ENCODE measurements at places on chromosomes 16 and 17.

GRCh38 chr17:48176471-48176855 is 68.9 kb downstream of the SNX11 start:
- DNase-seq = no peak

DNA sequence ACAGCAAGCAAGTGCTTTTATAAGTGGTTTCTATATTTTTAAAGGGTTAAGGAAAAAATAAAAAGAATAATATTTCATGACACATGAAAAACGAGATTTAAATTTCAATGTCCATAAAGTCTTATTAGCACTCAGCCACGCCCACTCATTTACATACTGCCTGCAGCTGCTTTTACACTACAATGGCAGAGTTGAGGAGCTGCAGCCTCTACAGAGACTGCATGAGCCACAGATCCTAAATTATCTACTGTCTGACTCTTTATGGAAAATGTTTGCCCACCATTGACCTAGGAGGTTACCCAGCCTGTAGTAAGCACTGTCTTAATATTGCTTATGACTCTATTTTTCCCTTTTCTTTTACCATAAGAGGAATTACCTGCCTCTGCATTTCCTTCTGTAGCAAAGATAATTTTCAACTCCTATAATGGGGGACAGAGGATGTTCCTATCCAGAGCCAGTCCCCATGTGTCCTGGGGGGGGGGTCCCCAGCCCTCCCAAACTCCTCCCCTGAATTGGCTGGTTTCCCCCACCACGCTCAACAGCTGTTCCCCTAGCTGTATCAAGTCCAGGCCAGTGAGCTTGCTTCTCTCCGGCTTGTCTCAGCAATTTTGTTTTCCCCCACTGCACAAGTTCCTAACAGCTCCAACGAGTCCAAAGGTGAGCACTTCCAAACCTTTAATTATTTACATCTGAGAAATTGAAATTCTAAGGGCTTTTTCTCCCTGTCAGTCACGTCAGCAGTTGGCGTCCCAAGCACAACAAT is 139.4 kb upstream of the ERCC4 start:
- no peak for DNase-seq

- no peak for DNase-seq
These were observed 47.8 kb upstream of the FOXF1 start for GRCh38 chr16:86462334-86463084.

GRCh38 chr16:65771707-65772106 is 594.8 kb upstream of the CDH5 start:
- no peak for DNase-seq

- no peak for DNase-seq
These were observed 109.0 kb downstream of the RAP1GAP2 start for GRCh38 chr17:2905269-2905668.

GRCh38 chr16:57529391-57530103 is 6.8 kb downstream of the CCDC102A start:
- DNase-seq = no peak

- DNase-seq = no peak
These were observed 300.9 kb downstream of the FOXL1 start for GRCh38 chr16:86879268-86879667.

DNA sequence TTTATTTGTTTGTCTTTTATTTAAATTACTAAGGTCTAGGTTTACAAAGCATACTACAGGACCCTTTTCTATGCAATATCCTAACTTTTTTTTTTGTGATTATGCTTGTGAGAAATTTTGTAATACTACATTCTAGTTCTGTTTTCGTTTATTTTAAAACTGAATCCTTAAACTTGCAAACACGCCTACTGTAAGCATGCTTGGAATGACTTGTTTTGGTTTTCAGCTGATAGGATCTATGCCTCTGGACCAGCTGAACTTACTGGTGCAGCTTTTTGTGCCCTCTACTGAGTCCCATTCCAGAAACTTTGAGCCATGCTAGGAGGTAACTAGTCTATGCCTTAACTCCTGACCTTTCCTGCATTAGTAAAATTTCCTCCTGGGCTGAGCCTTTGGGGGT is 6.0 kb downstream of the PDP2 start:
- DNase-seq = no peak

DNA sequence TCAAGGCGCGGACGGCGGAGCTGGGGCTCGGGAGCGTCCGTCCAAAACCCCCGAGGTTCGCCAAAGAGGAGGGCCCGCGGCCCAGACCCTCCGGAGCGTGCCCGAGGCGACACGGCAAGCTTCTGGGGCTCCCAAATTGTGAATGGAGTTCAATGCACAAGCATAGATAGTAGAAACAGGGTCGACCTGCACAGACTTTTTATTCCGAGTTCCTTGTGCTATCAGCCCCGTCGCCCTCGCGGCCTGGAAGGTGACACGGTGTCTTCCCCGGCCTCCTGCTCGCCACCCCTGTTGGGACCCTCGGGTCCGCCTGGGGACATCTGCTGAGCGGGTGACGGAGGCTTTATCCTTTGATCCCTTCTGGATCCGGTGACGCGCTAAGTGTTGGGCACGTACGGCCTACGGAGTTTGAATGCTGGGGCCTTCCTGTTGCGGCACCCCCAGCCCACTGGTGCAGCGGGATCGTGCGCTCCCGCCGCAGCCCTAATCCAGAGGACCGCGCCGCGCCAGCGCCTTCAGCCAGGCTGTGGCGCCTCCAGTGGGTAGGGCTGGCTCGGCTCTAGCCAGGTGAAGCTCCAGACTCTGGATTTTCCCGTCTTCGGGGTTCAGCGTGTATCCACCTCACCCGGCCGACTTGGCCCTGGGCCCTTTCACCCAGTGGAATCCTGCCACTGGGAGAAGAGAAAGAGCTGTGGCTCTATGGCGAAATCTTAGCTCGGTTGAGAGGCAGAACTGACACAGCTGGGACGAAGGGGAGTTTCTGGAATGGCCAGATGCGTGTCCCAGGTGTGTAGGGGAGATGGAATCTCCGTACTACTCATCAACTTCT is 17.0 kb upstream of the NTN1 start:
- DNase-seq = no peak

- DNase-seq = no peak
These were observed 6.7 kb downstream of the ITGA3 start for GRCh38 chr17:50062293-50063243.

DNA sequence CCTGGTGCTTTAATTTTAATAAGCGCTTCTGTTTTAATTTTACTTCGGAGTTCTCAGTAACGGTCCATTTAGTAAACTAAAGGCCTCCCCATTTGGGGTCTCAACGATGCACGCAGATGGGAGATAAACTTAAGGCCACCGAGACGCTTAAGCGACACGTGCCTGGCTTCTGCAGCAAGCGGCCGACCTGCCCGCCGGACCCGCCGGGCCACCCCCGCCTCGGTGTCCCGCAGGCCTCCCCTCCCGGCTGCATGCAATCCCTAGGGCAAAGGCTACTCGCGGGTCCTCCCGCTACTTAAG is 592 bp downstream of the GCSH start:
- no peak for DNase-seq

- no peak for DNase-seq
These were observed 29.3 kb downstream of the HIC1 start for GRCh38 chr17:2084036-2084765.

DNA sequence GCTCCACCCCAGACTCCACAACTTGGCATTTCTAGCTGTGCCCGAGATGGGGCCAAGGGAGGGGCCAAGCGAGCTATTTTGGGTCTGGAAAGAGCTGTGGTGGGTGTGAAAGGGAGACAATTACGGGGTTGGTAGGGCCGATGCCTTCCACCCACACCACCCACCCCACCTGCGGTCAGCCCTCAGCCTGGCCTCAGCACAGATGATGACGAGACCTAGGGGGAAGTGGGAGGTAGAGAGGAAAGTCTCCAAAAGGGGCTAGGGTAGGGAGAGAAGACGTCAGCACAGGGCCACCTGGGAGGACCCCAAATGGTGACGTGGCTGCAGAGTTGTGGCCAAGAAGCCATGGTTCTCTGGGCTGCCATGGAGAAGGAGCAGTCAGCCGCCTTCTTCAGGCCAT is 83.1 kb downstream of the SDK2 start:
- DNase-seq = no peak

- no peak for DNase-seq
These were observed 19.8 kb downstream of the CARD14 start for GRCh38 chr17:80189611-80190010.

GRCh38 chr17:20967776-20968175 is 75.0 kb downstream of the USP22 start:
- DNase-seq = no peak

DNA sequence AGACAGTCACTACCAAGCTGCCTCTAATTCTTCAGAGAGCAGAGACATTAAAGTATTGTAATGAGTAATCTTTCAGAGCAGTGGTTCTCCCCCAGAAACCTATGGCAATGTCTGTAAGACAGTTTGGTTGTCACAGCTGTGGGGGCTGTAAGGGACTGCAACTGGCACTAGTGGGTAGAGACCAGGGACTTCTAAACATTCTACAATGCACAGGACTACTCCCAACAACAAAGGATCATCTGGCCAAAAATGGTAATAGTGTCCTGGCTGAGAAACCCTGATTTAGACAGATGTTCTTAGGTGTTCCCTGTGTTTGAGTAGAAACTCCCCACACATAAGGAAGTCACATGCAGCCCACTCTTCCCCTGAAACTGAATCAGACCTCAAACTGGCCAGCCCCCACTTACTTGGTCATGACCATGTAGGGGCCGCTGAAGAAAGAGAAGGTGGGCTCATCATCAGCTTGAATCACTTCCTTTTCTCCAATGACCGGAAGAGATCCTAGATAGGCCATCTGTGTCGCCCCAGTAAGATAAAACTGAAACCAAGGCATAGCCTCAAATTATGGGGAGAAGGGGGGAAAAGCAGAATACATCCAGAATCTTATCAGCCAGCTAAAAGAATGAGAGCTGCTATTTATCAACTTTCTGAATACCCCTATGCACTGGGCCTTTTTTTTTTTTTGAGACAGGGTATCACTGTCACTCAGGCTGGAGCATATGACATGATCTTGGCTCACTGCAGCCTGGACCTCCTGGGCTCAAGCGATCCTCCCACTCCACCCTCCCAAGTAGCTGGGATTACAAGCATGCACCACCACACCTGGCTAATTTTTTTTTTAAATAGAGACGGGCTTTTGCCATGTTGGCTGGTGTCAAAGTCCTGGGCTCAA is 75.8 kb downstream of the TEX14 start:
- no peak for DNase-seq

DNA sequence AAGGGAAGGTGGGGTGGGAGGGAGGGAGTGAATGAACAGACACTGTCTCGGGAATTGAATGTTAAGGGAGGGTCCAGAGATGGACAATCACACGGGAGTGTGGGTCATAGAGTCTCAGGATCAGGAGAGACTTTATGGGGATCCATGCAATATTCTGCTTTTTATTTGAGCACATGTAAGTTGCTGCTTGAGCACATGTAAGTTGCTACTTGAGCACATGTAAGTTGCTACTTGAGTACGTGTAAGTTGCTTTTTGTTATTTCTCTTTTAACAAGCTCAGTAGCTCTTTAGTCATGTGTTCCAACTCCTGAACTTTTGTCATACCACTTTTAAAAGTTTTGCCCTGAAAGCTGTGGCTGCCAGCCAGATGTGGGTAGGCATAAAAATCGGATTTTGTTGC is 110.3 kb downstream of the ARHGAP44 start:
- no peak for DNase-seq

- no peak for DNase-seq
These were observed 8.1 kb downstream of the MEIOB start for GRCh38 chr16:1863681-1864460.

- DNase-seq = no peak
These were observed 5.8 kb downstream of the CHTF18 start for GRCh38 chr16:794091-794822.

GRCh38 chr17:55198690-55199370 is 65.9 kb upstream of the HLF start:
- DNase-seq = no peak

DNA sequence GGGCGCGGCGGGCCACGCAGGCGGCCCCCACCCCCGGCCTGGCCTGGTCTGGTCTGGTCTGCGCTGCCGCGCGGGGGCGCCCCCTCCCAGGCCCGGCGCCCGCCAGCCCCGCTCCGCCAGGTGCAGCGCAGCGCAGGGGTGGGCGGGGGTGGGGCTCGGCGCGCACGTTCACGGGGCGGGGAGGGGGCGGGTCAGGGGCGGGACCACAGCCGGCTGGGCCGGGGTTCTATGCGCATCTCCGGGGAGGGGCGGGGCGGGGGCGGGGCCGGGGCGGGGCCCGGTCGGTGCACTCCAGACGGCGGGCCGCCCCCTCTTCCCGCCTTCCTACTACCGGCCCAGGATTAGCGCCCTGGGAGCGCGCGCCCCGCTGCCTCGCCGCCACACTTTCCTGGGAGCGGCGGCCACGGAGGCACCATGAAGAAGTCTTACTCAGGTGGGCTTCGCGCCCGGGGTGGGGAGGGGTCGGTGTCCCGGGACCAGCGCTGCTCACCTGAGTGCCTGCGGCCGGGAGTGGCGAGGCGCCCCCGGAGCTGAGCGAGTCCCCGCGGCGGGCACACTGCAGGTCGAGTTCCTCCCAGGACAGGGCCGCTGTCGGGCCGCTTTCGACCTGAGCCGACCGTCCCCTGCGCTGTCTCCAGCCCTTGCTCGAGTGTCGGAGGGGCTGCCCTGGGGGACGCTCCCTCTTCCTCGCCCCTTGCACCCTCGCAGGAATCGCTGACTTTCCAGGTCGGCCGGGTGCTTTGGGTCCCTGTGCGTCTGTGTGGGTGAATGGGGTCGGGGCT is 140.5 kb downstream of the SEC14L1 start:
- DNase-seq = no peak

DNA sequence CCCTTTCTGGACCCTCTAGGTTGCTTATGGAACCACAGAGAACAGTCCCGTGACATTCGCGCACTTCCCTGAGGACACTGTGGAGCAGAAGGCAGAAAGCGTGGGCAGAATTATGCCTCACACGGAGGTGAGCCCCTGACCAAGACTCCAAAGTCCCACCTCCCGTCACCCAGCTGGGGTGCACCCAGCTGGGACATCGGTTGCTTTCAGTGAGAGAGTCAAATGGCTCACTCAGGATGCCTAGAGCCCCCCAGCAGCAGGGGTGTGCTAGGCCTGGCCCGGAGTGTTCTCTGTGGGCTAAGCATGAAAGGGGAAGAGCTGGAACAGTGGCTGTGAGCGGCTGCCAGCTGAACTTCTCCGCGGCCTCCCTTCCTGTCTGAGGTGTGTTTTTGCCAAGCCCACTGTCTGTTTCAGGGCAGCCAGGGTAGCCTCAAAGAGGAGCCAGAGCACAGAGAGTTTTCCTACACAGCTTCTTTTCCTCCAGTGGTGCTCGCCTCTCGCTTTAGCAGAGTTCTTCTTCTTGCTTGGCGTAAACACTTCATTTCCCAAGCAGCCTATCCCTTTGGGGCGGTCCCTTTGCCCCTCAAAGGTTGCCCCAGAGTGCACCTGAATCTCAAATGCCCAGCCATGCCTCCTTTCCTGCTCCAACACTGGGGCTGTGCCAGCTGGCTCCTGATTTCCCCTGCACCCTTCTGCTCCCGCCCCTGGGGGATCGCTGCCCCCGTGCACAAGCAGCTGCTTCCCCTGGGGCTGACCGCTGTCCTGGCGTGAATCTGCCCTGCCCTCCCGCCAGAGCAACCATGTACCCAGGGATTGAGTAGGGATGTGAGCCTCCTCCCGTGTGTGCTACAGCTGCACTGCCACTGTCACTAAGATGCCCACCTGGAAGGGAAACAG is 2.6 kb upstream of the CHAD start:
- DNase-seq = no peak

- DNase-seq = no peak
These were observed 31.2 kb upstream of the TENT4B start for GRCh38 chr16:50121721-50122445.

GRCh38 chr16:61780161-61780560 is 256.1 kb downstream of the CDH8 start:
- DNase-seq = no peak

Data from NCI-H187 treated with DMSO at 0.1 percent for 48 hours (cell line).